ENCODE measurements at places on chromosomes 1 and 21.
A peak's percentile ranks its signal among the peaks of the same experiment; 100 is the strongest.

GRCh38 chr1:113088972-113089371, 16.0 kb downstream of the LRIG2 start:
- peaks cover 32% of the 10 kb centered on the region for H3K36me3 ChIP-seq
- no peaks in the 10 kb centered on the region for H3K27me3 ChIP-seq
- DNase-seq: no peak
- no peak overlapping the region for H3K4me3 ChIP-seq
- H3K4me1 ChIP-seq: peaks cover 21% of the 10 kb centered on the region

GRCh38 chr1:2642131-2642559, 9.3 kb upstream of the MMEL1 start:
- H3K4me3 ChIP-seq: peak overlapping the region; percentile 86
- H3K36me3 ChIP-seq: peaks cover 22% of the 10 kb centered on the region
- H3K27ac ChIP-seq: peak overlapping the region; percentile 78
- no peak for DNase-seq
- H3K27me3 ChIP-seq: no peaks in the 10 kb centered on the region

- H3K4me1 ChIP-seq: no peaks in the 10 kb centered on the region
- H3K4me3 ChIP-seq: no peak overlapping the region
- DNase-seq: no peak
- H3K27ac ChIP-seq: no peak overlapping the region
- no peaks in the 10 kb centered on the region for H3K36me3 ChIP-seq
Measured at GRCh38 chr1:178188306-178188705, 94.4 kb downstream of the RASAL2 start.

GRCh38 chr1:240237305-240237721, 145.6 kb downstream of the FMN2 start:
- no peaks in the 10 kb centered on the region for H3K36me3 ChIP-seq
- H3K4me1 ChIP-seq: no peaks in the 10 kb centered on the region
- DNase-seq: no peak
- no peaks in the 10 kb centered on the region for H3K27me3 ChIP-seq
- H3K27ac ChIP-seq: no peak overlapping the region
- H3K4me3 ChIP-seq: no peak overlapping the region

GRCh38 chr1:208243527-208243966, 637 bp downstream of the PLXNA2 start:
- no peaks in the 10 kb centered on the region for H3K36me3 ChIP-seq
- H3K27me3 ChIP-seq: peaks cover 19% of the 10 kb centered on the region
- no peak for DNase-seq
- peak overlapping the region; percentile 92 for H3K4me3 ChIP-seq

DNA sequence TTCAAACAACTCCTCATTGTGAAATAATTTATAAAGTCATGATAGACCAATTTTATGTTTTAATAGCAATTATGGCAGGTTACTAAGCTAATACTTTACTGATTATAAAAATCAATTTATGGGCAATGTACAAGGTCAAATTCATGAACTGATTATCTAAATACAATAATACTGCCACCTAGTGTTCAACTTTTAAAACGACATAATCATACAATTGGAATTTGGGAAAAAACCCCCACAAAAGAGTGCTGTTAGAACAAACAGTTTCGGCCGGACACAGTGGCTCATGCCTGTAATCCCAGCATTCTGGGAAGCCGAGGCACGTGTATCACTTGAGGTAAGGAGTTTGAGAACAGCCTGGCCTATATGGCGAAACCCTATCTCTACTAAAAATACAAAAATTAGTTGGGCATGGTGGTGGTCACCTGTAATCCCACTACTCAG, 14.0 kb downstream of the GTF2B start:
- peak overlapping the region; percentile 74 for H3K27ac ChIP-seq
- H3K36me3 ChIP-seq: peaks cover 64% of the 10 kb centered on the region
- no peak for DNase-seq

GRCh38 chr1:205506409-205507200, 2.1 kb downstream of the CDK18 start:
- no peak for DNase-seq
- H3K4me1 ChIP-seq: peaks cover 12% of the 10 kb centered on the region
- no peaks in the 10 kb centered on the region for H3K36me3 ChIP-seq
- no peak overlapping the region for H3K27ac ChIP-seq
- peak overlapping the region; percentile 90 for H3K4me3 ChIP-seq

DNA sequence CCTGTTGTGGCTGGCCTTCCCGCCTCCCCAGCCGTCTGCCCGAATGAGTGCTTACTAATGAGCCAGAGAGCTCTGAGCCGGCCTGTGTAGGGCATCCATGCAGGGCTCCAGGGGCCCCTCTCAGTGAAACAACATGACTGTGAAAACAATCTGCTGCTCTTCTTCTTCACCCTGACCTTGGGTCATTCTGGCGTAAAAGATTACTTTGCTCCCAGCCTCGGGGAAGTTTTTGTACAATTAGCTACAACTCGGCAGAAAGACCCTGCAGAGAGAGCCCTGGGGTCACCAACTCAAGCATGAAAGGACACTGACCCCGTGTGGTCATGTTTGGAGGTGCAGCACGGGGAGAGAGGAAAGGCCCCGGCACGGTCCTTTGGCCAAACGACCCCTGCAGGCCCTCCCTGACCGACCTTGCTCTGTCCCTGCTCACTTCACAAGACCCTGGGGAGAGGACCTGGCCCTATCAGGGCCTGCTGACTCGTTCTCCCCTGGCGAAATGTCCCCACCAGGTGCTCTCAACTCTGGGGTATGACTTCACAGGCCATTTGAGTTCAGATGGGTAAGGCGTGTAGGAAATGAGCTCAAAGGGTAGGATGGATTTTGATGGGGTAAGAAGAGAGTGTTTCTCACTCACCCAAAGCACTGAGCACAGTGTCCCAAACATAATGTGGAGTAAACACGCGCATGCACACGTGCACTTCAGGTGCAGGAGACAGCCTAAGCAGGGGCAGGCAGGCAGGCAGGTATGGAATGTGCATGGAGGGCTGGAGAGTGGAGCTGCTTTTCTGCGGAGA, 22.9 kb upstream of the FAM20B start:
- H3K27me3 ChIP-seq: no peaks in the 10 kb centered on the region
- H3K4me3 ChIP-seq: peak overlapping the region; percentile 20
- H3K4me1 ChIP-seq: peaks cover 19% of the 10 kb centered on the region
- peak overlapping the region; percentile 49 for H3K27ac ChIP-seq
- DNase-seq: peak; percentile 56

- no peak overlapping the region for H3K4me3 ChIP-seq
- H3K36me3 ChIP-seq: peaks cover 11% of the 10 kb centered on the region
- H3K27ac ChIP-seq: no peak overlapping the region
- no peaks in the 10 kb centered on the region for H3K27me3 ChIP-seq
- peaks cover 16% of the 10 kb centered on the region for H3K4me1 ChIP-seq
Measured at GRCh38 chr1:160772331-160772730, 23.6 kb upstream of the LY9 start.

Measured in effector memory CD8-positive, alpha-beta T cell (primary cell).